ENCODE measurements at places on chromosomes 11 and 22.

GRCh38 chr22:31286360-31287255 lies 5.7 kb downstream of the PIK3IP1 start:
- peak; percentile 56 for DNase-seq

DNA sequence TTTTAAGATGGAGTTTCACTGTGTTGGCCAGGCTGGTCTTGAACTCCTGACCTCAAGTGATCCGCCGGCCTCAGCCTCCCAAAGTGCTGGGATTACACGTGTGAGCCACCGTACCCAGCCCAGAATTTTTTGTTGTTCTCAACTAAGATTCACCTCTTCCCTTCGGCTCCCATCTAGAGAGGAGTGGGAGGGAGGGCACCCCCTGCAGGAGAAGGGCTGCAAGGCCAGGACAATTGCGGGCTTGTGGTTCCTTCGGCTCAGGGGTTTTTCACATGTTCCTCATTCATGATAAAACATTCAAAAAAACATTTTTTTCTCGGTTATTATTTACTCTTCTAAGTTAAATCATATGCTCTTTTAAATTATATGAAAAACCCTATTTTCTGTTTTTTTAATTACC lies 201.1 kb upstream of the LRRC4C start:
- DNase-seq = no peak

GRCh38 chr11:2263724-2264360 lies 6.5 kb downstream of the ASCL2 start:
- DNase-seq = no peak

- DNase-seq = no peak
Measured at GRCh38 chr22:40665312-40665711, 14.0 kb upstream of the MCHR1 start.

DNA sequence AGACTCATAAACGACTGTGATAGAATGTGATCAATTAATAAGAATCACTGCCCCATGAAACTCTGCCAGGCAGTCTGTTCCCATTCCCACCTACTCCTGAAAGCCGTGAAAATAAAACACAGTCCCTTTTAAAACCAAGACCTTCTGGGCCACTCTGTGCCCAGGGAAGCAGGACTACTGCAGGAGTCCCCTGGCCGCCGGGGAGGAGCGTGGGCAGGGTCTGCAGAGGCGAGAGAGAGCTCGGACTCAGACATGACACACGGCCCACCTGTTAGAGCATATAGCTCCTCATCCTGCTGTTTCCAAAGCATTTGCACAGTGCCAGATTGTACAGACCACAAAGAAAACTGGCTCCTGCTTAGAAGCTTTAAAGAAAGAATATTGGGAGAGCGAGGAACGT lies 400.5 kb downstream of the SHANK2 start:
- no peak for DNase-seq

- DNase-seq = no peak
Measured at GRCh38 chr11:2702771-2703362, 3.1 kb upstream of the KCNQ1OT1 start.

- DNase-seq = no peak
Measured at GRCh38 chr11:134313821-134314607, 17.8 kb upstream of the GLB1L2 start.

Measured in activated CD8-positive, alpha-beta memory T cell treated with anti-CD3 and anti-CD28 coated beads for 4 hours (primary cell).